ENCODE measurements at places on chromosomes 5 and 9. TPM values are rescaled to one million over a fixed set of nuclear protein-coding genes. Genes with fewer than 3 reads are reported as not detected.
A peak's percentile ranks its signal among the peaks of the same experiment; 100 is the strongest.

SHISAL2B gene
- total RNA-seq: not detected

PCDHB7 gene
- 0.89 TPM for total RNA-seq

SLC2A6 gene
- total RNA-seq: 10.1 TPM

FBP1 gene
- not detected for total RNA-seq

ADRB2 gene
- not detected for total RNA-seq

FBN2 gene
- 70.8 TPM for total RNA-seq

GRCh38 chr5:16626696-16627264, 10.0 kb upstream of the RETREG1 start:
- no peak overlapping the region for H3K4me3 ChIP-seq
- peak; percentile 15 for DNase-seq
- H3K36me3 ChIP-seq: no peaks in the 10 kb centered on the region

DNA sequence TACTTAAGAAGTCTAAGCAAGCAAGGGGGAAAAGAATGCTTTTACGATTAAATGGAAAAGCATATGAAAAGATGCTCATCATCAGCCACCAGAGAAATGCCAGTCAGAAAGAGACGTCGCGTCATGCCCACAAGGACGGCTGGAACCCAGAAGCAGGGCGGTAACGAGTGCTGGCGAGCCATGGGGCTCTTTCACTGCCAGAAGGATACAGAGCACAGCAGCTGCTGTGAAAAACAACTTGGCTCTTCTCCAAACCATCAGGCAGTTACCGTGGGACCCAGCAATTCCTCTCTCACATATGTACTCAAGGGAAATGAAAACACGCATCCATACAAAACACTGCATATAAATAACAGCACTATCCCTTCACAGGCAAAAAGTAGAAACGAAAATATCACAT, 95.5 kb downstream of the CAMSAP1 start:
- H3K27me3 ChIP-seq: no peaks in the 10 kb centered on the region
- H3K27ac ChIP-seq: no peak overlapping the region
- peaks cover 6% of the 10 kb centered on the region for H3K4me1 ChIP-seq
- peaks cover 7% of the 10 kb centered on the region for H3K36me3 ChIP-seq
- H3K4me3 ChIP-seq: no peak overlapping the region

DNA sequence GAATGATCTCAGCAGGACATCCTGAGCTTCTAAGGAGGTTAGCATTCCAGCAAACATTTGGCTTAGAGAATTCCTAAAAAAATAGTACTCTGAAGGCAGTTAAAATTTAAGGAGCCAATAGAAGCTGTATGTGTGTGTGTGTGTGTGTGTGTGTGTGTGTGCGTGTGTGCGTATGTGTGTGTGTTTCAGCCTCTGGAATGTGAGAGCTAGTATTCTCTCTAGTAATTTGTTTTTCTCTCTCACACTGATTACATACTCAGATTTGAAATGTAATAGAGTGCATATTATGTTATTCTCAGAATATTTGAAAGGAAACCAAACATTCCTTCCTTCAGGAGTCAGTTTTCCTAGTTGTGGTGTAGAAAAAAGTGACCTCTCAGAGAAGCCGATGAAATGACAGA, 279.6 kb downstream of the TMEM38B start:
- no peaks in the 10 kb centered on the region for H3K4me1 ChIP-seq
- no peaks in the 10 kb centered on the region for H3K27me3 ChIP-seq
- DNase-seq: peak; percentile 18
- H3K4me3 ChIP-seq: no peak overlapping the region

- peaks cover 28% of the 10 kb centered on the region for H3K27me3 ChIP-seq
- no peaks in the 10 kb centered on the region for H3K4me1 ChIP-seq
- H3K36me3 ChIP-seq: no peaks in the 10 kb centered on the region
- H3K4me3 ChIP-seq: no peak overlapping the region
Observed at GRCh38 chr9:135286961-135287360, 192.6 kb upstream of the PPP1R26 start.

DNA sequence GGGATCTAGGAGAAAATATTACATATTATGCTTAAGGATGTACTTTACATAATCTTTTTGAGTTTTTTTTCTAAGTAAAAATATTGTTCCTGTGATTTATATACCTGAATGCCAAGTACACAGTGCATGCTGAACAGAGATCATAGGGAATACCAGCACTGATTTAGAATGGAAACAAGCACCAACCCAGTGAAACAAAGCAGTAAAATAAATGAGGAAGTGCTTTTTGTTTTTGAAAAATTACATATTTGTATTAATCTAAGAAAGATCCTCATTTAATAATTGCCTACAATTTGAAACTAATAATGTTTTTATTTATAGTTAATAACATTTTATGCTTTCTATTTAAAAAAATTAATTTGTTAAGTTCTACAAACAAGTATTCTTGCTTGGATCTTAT, 18.0 kb downstream of the GARNL3 start:
- no peaks in the 10 kb centered on the region for H3K4me1 ChIP-seq
- H3K4me3 ChIP-seq: no peak overlapping the region
- no peak for DNase-seq
- H3K27me3 ChIP-seq: peaks cover 20% of the 10 kb centered on the region

DNA sequence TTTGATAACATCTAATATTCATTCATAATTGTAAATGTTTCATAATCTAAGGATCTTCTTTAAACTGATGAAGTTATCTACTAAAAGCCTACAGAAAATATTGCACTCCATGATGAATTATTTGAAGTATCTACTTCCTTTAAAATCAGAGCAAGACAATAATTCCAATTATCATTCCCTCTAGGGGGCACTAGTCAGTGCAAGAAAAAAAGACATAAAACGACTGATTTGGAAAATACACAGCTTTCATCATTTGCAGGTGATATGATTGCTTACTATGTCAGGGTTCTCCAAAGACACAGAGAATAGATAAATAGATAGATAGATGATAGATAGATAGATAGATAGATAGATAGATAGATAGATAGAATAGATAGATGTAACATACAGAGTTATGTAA, 13.5 kb upstream of the GRM6 start:
- no peak overlapping the region for H3K4me3 ChIP-seq
- no peaks in the 10 kb centered on the region for H3K4me1 ChIP-seq
- H3K27me3 ChIP-seq: no peaks in the 10 kb centered on the region
- no peaks in the 10 kb centered on the region for H3K36me3 ChIP-seq
- peak; percentile 26 for DNase-seq

- no peaks in the 10 kb centered on the region for H3K4me1 ChIP-seq
- no peaks in the 10 kb centered on the region for H3K27me3 ChIP-seq
- no peak overlapping the region for H3K27ac ChIP-seq
- H3K4me3 ChIP-seq: no peak overlapping the region
Observed at GRCh38 chr9:20048437-20048836, 259.6 kb upstream of the SLC24A2 start.

GRCh38 chr9:130973686-130974281, 34.7 kb upstream of the FIBCD1 start:
- H3K4me3 ChIP-seq: no peak overlapping the region
- H3K27me3 ChIP-seq: peaks cover 16% of the 10 kb centered on the region
- H3K36me3 ChIP-seq: no peaks in the 10 kb centered on the region
- no peak overlapping the region for H3K27ac ChIP-seq

DNA sequence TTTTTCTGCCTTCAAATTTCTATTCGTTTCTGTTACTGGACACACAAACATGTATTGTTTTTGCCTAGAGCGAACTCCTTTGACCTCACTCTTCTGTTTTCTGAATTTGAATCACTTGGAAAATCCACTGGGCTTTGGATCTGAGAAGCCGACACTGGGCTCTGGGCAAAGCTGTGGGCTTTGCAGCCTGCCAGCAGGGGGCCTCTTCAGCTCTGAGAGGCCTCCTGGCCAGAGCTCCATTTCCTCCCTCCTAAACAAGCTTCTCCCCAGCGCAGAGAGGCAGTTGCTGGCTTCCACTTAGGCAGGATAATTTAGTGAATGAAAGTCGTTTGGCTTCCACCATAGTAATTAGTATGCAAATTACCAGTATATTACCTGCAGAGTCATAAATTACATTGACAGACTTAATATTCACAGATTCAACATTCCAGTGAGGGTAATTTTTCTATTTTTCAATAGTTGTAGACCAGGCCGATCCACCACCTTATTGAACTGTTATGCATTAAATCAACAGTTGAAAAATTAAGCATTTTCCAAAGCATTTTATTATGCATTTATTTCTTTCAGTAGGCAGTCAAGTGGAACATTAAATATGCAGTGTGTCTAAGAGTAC, 104.0 kb upstream of the ZNF366 start:
- no peaks in the 10 kb centered on the region for H3K36me3 ChIP-seq
- peak overlapping the region; percentile 28 for H3K4me3 ChIP-seq
- peak; percentile 90 for DNase-seq
- no peak overlapping the region for H3K27ac ChIP-seq

DNA sequence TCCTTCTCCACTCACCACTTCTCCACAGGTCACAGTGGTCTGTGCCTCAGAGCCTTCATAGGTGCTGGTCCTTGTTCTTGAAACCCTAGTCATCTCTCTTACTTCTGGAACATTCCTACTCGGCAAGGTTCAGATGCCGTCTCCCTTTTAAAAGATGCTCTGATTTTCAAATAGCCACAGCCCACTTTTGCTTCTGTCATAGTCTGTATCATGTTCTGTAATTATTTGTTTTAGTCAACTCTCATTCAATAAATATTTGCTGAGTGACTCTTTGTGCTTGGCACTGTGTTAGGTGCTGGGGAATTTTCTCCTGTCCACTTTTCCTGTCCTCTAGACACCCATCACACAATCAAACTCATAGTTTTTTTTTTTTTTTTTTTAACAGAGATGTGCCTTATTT, 181.3 kb upstream of the IL12B start:
- no peaks in the 10 kb centered on the region for H3K27me3 ChIP-seq
- H3K4me1 ChIP-seq: peaks cover 29% of the 10 kb centered on the region
- no peaks in the 10 kb centered on the region for H3K36me3 ChIP-seq
- DNase-seq: peak; percentile 61
- H3K27ac ChIP-seq: no peak overlapping the region

- H3K27me3 ChIP-seq: no peaks in the 10 kb centered on the region
- peaks cover 24% of the 10 kb centered on the region for H3K36me3 ChIP-seq
- H3K4me3 ChIP-seq: no peak overlapping the region
- H3K27ac ChIP-seq: no peak overlapping the region
Observed at GRCh38 chr5:257148-257547, 14.3 kb upstream of the PDCD6 start.

GRCh38 chr5:94545870-94546625, 72.4 kb downstream of the KIAA0825 start:
- no peak overlapping the region for H3K4me3 ChIP-seq
- H3K36me3 ChIP-seq: 0 out of 2 replicates have a peak, but pooled peaks cover 1% of the 10 kb centered on the region
- H3K27me3 ChIP-seq: no peaks in the 10 kb centered on the region
- no peak for DNase-seq
- H3K27ac ChIP-seq: no peak overlapping the region

GRCh38 chr5:61055434-61056006, 106.7 kb downstream of the SMIM15 start:
- peak; percentile 58 for DNase-seq
- peaks cover 38% of the 10 kb centered on the region for H3K4me1 ChIP-seq
- no peaks in the 10 kb centered on the region for H3K36me3 ChIP-seq
- no peak overlapping the region for H3K27ac ChIP-seq
- no peak overlapping the region for H3K4me3 ChIP-seq
- no peaks in the 10 kb centered on the region for H3K27me3 ChIP-seq

DNA sequence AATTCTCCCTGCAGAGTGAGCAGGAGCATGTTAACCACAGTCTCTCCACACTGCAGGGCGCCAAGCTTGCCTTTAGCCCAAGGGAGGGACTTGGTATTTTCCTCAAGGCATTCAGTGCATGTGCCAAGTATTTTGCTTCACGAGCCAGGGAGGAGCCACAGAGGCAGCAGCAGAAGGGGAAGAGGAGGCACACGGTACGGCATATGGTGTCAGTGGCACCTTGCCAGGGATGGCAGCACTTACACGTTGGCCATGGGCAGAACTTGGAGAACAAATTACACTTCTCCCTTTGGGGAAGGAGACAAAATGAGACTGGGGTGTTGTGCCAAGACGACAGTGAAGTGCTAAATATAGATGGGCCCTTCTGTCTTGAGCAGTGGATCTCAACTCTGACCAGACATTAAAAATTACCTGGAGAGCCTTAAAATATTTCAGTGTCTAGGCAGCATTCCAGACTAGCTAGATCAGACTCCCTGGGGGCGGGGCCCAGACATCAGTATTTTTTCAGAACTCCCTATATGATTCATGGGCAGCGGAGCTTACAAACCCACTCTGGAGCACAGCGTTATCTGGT, 155.8 kb downstream of the DRD1 start:
- peak; percentile 43 for DNase-seq
- no peak overlapping the region for H3K27ac ChIP-seq
- no peaks in the 10 kb centered on the region for H3K27me3 ChIP-seq
- no peaks in the 10 kb centered on the region for H3K36me3 ChIP-seq
- H3K4me3 ChIP-seq: no peak overlapping the region

DNA sequence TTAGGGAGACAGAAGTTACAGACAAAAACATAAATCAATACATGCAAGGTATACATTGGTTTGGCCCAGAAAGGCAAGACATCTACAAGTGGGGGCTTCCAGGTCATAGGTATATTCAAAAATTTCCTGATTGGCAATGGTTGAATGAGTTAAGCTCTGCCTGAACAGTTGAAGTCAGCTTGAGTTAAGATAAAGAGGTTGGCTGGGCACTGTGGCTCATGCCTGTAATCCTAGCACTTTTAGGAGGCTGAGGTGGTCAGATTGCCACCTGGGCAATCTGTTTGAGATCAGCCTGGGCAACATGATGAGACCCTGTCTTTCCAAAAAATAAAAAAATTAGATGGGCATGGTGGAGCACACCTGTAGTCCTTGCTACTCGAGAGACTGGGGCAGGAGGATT, 16.3 kb downstream of the TMC1 start:
- DNase-seq: no peak
- H3K36me3 ChIP-seq: no peaks in the 10 kb centered on the region
- H3K27ac ChIP-seq: no peak overlapping the region
- no peak overlapping the region for H3K4me3 ChIP-seq

Data from GM23248 (cell line).